ENCODE measurements at places on chromosomes 6 and 20. TPM values are rescaled to one million over a fixed set of nuclear protein-coding genes. Genes with fewer than 3 reads are reported as not detected.

GRCh38 chr20:49937027-49937929, 1.1 kb downstream of the RNF114 start:
- no peak for DNase-seq

GRCh38 chr6:87180105-87180728, 24.9 kb downstream of the ZNF292 start:
- no peak for DNase-seq

SLC22A2 gene
- total RNA-seq = not detected

DNA sequence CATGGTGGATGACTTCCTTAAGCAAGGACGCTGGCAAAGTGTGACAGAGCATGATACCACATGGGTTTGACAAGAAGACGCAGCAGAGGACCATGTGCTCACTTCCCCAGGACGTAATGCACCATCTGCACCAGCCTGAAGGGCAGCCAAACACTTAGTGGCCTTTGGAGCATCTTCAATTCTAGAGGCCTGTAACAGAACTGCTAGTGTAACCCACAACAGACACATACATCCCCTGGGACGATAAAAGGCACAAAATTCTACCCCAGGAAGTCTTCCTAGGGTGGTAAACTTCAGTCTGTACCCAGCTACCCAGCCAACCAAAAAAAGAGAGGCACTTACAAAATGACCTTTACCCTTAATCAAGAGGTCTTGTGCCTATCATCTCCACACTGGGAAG, 9.2 kb upstream of the CPNE1 start:
- DNase-seq = no peak

DNA sequence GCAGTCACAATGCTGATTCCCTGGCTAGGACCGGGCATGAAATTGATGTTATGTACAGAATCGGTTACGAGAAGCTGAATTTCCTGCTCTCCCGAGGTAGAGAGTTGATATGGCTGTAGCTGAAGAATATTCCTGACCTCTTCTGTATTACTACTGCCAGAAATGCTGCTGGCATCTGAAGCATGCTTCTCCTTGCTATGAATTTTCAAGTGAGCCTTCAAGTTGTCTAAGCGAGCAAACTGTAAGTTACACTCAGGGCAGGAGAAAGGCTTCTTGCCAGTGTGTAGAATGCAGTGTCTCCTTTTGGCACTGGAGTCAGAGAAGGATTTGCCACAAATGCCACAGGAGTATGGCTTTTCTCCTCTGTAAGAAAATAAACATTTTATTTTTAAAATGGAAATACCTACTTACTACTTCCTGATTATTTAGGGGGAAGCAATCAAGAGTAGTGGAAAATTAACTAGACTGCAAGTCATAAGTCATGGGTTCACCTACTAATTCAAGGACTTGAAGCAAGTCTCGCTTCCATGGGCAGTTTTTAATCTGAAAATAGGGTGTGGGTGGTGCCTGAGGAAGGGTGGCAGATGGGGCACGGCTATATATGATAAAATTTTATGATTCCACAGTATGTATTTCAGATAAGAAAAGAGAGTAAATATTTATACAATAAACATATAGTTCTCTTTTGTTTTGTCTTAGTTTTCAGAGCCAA, 10.8 kb upstream of the MICAL1 start:
- DNase-seq = no peak

DNA sequence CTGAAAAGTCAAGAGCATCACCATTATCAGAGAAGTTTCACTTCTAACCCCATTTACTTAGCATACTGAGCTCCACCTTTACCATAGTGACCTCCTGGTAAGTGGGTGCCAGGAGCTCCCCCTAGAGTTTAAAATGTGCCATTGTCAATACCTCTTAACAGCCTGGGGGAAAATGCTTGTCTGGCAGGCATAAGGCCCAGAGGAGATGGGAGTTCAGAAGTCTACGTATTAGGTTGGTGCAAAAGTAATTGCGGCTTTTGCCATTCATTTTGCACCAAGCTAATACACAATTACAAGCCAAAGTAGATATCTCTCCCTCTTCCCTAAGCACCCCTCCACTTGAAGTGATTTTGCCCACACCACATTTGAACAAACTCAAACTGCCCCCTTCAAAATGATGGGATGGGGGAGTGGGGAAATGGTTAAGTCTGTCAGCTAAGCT, 919.0 kb downstream of the KIF16B start:
- DNase-seq = no peak

- no peak for DNase-seq
Measured at GRCh38 chr20:36372666-36373065, 66.5 kb downstream of the DLGAP4 start.

All from left cardiac atrium (tissue), 4 donors.